ENCODE measurements at places on chromosomes 3 and 15.
A peak's percentile ranks its signal among the peaks of the same experiment; 100 is the strongest.

- no peak for DNase-seq
These were observed 66.1 kb upstream of the RORA start for GRCh38 chr15:61295239-61295638.

DNA sequence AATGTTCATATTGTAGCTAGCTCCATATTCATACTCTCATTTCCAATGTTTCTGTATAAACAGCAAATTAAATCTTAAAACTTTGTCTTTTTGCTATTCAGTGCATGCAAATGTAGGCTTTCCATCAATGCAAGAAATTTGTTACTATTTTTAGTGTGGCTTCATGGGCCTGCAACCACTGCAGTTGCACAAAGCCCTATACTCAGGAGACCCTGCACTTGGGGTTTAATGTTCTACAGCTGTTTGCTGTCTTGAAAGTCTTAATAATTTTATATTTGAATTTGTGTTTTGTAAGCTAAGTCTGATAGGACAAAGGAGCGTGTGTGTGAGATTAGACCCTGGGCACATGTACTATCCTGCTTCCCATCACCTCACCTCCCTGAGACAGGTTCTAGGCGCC is 9.6 kb downstream of the PYDC2 start:
- DNase-seq, result no peak

- DNase-seq, result no peak
These were observed 186.9 kb upstream of the TLE3 start for GRCh38 chr15:70284438-70285214.

DNA sequence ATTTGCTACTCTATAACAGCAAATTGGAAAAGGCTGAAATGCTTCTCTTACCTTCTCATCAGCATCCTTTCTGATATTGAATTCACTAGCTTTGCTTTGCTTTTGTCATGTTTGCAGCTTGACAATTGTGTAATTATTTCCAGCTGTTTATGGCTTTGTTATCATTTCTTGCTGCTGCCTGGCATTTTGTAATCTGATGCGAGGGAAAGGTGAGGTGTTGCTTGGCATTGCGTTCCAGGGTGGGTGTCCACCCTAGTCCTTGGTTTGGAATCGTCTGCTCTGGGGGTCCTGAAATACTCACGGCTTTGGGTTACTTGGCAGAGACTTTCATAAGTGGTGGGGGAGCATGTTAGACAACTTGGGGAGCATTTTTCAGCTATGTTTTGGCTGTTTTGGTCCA is 2.9 kb downstream of the CACNA2D3 start:
- no peak for DNase-seq

DNA sequence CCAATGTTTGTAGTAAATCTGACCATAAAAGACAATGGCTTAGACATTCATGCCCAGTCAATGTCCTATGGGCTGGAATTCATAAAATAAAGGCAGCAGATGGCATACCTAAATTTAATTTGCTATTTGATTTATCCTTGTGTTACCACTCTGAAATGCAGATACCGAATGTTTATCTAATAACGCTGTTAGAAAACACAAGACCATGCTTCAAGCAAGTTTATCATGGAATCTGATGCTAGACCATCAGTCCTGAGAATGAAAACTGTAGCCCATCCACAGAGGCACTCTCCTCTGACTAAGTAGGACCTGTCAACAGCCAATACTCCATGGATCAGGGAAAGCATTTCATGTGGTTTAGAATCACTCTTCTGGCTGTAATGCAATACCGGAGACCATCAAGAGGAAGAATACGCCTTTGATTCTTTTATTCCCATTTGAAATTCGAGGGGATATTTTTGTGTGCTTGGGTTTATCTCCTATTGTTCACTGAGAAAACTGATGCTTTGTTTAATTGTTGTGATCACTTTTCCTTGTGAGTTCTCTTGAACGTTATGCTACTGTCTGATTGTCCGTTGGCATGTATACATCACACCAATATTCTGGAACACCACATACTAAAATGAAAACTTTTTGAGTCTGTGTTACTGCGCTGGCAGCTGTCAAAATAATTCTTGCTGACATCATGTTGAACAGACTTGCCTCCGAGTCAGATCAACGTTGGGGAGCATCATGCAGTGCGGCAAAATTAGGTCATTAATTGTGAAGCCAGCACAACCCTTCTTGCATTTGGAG is 12.1 kb upstream of the CPB1 start:
- no peak for DNase-seq

- DNase-seq, result peak; percentile 79
These were observed 56.8 kb upstream of the TPM1 start for GRCh38 chr15:62985768-62986167.

- DNase-seq, result no peak
These were observed 31.5 kb upstream of the FAM107A start for GRCh38 chr3:58608648-58609047.

DNA sequence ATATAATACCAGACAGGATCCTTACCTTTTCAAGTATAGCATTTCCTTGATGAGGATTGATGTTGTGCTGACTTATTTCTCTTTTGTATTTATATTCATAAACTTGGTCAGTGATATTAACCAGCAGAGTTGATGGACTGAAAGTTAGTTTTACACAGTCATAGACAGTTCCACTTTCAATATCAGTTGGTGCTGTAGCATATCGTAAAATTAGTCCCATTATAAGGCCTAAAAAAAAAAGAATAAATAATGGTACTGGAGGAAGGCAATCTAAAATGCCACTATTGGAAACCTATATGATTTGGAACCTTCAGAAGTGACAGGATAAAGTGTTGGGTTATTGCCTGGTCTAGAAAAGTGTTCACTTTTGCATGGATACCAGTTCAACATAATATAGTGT is 16.3 kb downstream of the SLC9A9 start:
- no peak for DNase-seq

DNA sequence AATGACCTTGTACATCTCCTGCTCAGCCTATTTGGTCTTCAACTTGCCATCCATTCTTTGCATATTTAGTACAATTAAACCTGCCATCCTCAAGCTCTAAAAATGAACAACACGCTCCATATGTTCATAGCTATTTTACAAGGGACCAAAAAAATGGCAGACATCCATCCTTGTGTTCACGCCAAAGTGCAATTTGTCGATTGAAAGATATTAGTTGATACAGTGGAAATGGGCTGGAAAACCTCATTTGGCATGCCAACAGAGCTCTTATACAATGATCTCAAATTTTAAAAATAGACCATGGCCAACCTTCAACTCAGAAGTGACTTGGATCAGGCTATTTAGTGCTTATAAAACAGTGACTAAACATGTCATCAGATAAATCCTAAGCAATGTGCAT is 413.6 kb upstream of the ARL6 start:
- no peak for DNase-seq

DNA sequence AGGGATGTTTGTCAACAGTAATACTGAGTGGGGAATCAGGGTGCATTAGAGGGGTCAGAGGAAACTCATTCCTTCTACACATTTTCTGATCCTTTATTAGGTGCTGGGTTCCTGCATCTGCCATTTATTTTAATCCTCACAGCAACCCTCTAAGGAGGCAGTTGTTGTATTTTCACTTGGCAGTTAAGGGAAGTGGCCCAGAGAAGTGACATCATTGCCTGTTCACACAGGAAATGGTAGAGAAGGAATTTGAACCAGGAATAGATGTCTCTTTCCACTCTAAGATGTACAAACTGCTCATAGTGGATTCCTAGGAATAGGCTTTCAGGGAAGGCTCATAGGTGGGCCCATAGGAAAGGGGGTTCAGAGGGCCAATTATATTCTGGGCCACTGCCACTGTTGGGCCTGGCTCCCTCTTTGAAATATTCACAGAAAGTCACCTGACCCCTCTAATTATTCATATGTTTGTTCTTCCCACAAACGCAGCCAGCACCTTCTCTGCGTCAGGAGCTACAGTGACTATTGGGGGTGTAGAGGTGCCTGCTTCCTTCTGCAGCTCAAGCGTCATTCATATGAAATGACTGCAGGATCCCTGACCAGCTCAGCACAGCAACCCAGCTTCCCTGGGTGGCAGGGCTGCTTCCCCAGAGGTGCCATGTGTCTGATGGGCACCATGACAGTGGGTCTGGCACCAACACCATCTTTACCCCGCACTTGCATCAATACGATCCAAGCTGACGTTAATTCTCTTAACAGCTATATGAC is 163.9 kb upstream of the SMAD3 start:
- DNase-seq, result no peak

- DNase-seq, result no peak
These were observed 48.9 kb upstream of the NAALADL2 start for GRCh38 chr3:174810254-174810653.

DNA sequence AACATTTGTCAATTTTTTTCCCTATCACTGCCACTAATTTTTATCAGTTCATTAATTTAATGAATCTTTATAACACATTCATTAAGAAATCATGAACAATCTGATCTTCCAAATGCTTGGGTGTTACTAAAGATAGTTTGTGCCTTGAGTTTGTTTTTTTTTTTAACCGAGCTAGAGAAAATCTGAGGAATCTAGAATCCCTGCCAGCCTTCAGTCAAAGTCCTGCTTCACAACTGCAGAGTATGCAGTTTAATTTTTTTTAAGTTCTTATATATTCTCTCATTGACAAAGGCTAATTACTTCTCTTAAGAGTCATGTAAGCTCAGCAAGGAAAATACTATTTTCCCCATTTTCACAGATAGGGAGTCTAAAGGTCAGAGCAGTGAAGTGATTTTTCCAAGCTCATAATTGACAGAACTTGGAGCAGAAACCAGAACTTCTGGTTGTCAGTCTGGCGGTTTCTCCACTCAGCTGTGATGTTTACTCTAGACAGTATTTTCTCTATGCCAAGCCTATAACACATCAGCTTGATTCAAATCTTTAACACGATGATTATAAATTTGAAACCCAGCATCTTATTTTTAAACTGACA is 55.7 kb downstream of the TNIK start:
- DNase-seq, result no peak

- no peak for DNase-seq
These were observed 55.2 kb downstream of the MGLL start for GRCh38 chr3:127767126-127767525.

DNA sequence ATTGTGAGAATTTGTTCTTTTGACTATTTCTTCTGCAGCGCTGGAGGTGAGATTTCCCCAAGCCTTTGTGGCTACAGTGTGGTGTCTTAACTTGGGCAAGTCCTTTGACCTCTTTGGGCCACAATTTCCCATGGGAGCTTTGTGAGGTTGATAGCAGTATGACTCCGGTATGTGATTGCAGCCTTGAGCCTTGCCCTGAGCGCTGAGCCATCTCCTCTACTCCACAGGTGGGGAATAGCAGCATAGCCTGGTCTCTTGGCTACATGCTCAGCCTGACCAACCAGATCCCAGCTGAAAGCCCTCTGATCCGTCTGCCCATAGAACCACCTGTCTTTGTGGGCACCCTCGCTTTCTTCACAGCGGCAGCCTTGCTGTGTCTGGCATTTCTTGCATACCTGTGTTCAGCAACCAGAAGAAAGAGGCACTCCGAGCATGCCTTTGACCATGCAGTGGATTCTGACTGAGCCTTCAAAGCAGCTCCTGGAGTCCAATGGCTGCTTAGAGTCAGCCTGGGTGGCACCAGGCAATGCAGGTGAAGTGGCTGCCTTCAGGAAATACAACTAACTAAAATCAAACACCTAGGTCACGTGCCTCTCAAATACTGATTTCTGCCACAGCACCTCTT is 30.0 kb upstream of the RPL14 start:
- no peak for DNase-seq

DNA sequence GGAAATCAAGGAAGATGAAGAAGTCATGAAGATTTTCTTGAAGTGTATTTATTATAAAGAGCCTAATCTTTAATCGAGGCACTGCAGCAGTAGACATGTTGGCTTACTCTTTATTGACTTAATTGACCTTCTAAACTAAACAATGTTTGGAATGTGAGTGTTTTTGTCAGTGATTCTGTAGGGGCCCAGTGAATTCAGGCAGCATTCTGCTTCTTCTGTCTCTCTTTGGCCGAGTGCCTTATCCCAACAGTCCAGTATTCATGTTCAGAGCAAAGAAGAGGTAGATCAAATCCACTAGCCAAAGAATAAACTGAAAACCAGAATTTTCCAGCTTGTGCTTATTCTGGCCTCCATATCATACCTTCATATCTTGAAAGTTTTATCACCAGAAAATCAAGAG is 55.7 kb downstream of the RLBP1 start:
- no peak for DNase-seq

- no peak for DNase-seq
These were observed 90.5 kb downstream of the FAM227B start for GRCh38 chr15:49530092-49530491.
